ENCODE measurements at places on chromosomes 3 and 15.

DNA sequence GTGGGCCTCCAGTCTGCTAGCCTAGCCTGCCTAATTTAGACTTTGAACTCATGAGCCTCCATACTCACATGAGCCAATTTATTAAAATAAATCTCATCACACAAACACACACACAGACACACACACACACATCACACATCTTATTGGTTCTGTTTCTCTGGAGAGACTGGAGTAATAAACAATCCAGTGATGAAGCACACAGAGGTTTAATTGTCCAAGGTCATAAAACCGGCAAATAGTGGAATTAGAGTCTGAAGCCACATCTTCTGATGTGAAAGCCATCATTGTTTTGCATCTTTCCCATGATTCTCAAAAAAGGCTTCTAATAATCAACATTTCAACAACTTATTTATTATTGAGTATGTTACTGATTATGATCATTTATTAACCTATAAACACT, 249.4 kb upstream of the KCNH8 start:
- DNase-seq = no peak

GRCh38 chr3:33957176-33957575, 158.7 kb downstream of the PDCD6IP start:
- no peak for DNase-seq

DNA sequence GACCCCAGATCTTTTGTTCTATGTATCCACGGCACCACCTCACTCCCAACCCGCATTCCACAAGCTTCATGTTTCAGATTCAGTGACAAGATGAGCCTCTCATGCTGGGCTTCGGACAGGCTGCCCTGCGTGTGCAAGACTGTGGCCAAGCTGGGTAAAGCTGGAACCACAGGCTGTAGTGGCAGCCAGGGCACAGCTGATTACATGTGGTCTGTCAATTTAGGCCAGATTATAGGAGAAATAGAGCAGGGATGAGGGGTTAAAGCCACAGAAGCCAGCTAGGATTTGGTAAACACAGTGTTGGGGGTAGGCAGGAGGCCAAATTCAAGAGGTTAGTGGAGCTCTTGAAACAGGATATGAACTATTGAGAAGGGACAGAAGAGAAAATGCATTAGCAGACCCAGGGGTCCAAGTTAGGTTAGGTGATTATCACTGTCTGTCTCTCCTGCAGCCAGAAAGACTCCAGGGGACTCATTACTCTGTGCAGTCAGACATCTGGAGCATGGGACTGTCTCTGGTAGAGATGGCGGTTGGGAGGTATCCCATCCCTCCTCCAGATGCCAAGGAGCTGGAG, 12.9 kb downstream of the SNAPC5 start:
- no peak for DNase-seq

DNA sequence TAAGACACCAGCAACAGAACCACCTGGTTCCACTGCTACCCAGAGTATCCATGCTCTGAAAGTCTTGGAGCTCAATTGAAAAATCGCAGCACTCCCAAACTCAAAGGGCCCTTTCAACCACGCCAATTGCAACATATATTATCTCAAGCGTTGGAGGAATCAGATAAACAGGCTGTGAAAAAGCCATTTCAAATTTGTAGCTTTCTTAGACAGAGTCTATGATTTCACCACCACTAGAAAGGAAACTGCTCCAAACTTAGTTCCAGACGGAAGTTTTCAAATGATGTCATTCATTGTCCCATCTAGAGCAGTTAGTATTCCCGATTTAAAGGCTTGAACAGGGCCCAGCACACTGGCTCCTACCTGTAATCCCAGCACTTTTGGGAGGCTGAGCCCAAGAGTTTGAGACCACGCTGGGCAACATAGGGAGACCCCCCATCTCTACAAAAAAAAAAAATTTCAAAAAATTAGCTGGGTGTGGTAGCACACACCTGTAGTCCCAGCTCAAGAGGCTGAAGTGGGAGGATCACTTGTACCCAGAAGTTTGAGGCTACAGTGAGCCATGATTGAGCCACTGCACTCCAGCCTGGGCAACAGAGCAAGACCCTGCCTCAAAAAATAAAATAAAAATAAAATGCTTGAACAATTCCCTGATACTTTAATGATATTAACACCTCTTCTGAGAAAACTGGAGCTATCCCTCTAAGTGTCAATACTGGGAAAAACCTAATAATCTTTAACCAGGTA, 16.8 kb downstream of the TNIK start:
- DNase-seq = no peak

DNA sequence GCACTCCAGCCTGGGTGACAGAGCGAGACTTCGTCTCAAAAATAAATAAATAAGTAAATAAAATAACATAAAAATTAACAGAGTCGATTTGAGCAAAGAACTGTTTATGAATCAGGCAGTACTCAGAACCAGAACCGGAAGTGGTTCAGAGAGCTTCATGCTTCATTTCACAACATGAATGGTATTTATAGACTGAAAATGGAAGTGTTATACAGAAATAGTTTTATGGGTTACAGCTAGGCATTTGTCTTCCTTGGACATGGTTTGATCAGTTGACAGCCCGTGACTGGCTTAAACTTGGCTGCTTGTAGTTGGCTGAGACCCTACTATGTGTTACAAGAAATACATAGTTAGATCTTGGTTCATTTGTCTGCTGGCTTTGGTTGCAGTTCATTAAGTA, 216.0 kb upstream of the MCTP2 start:
- DNase-seq = no peak

- no peak for DNase-seq
Measured at GRCh38 chr3:42826141-42826540, 16.9 kb downstream of the ACKR2 start.

DNA sequence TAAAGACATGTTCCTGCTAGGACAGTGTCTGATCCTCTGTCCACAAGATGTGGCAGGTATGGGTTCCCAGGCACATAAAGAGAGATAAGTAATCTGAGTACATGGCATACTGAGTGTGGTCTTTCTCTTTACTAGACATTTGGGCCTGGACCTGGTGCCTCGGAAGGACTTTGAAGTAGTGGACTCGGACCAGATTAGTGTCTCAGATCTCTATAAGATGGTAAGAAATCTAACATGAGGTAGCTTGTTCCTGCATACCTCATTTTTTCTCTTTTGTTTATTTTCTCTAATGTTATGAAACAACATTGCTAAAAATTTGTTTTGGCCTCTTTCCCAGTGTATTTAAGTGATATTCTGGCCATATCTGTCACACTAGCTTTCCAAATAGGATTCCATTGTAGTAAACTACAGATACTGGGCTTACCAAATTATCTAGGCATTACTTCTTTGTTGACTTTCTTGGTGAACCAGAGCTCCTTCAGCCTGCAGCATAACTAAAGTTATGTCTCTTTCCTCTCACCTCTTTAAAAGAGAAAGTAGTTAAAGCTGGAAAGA, 309.8 kb upstream of the MANF start:
- no peak for DNase-seq

DNA sequence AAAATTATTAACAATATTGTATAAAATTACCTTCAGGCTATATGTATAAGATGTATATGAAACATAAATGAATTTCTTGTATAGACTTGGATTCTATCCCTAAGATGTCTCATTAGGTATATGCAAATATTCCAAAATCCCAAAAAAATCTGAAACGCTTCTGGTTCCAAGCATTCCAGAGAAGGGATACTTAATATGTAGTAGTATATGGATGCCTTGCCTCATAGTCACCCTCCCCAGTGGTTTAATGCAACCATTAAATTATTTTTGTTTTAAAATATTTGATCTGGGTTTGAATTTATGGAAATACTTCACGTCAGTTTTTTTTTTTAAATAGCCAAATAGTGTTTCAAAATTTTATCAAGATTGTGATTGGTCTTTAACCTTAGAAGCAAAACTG, 27.2 kb downstream of the PLCL2 start:
- no peak for DNase-seq

DNA sequence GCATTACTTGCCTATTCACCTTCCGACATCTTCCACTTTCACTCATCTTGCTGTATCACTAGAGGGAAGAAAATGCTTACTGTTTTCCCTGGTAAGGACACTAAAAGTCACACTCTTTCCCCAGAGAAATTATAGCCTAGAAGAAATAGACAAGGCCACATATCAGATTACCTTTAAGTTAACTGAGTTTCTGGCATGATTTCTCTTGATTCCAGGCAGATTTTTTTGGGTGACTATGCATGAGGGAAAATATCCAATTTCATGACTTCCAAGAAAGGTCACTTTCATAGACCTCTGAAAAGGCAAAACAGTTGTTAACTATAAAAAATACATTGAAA, 30.3 kb downstream of the TCF12 start:
- no peak for DNase-seq

GRCh38 chr3:49492969-49493368, 22.9 kb downstream of the DAG1 start:
- no peak for DNase-seq

GRCh38 chr3:165544432-165544831, 292.8 kb downstream of the BCHE start:
- no peak for DNase-seq

DNA sequence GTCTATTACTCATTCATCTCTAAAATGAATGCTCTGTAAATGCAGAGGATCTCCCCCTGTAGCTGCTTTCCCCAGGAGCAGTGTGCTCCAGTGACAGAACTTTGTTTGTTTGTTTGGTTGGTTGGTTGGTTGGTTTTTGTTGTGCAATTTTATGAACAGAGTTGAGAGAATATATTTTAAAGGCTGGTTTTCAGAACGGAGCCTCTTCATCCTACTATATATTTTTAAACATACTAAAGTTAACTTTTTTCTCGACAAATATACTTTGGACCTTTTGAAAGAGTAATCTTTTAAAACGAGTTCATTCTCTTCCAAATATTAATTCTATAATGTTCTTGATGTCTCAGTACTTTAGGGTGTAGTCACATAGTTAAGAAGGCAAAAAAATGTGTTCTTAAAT, 20.2 kb downstream of the RYR3 start:
- DNase-seq = no peak

DNA sequence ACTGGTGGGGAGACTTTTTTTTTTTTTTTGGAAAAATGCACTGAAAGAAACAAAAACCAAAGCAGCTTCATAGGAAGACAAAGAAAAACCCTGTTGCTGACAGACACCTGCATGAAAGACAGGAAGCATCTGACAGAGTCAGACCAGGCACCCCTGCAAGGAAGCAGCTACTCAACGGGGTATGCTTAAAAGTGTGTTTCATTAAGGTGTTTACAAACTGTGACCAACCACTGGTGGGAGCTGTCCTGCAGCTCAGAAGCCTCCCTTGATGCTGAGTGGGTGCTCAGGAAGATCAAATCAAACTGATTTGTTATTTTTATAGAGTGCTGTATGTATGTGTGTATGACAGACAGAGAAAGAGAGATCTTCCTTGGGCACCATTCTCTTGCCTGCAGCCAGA, 34.7 kb upstream of the AGBL1 start:
- DNase-seq = no peak

GRCh38 chr3:156898296-156898880, 72.2 kb downstream of the LEKR1 start:
- DNase-seq = no peak

DNA sequence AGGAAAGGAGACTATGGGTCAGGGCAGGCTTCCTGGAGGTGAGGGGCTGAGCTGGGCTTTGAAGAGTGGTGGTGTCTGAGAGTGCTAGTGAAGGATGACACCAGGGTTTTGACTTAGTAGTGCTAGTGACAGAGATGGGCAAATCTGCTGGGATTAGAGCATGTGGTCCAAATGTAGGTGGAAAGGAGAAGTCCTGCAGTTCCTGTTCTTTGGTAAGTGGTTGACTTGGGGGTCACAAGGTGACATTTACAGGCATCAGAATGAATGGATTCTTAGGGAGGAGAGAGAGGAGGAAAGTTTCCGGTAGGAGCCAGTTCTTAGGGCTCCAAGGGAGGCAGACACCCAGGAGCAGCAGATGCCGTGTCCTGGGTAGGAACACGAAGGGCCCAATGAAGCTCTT, 796 bp upstream of the DOCK3 start:
- DNase-seq = no peak

GRCh38 chr15:98164571-98164970, 204.1 kb downstream of the ARRDC4 start:
- no peak for DNase-seq

DNA sequence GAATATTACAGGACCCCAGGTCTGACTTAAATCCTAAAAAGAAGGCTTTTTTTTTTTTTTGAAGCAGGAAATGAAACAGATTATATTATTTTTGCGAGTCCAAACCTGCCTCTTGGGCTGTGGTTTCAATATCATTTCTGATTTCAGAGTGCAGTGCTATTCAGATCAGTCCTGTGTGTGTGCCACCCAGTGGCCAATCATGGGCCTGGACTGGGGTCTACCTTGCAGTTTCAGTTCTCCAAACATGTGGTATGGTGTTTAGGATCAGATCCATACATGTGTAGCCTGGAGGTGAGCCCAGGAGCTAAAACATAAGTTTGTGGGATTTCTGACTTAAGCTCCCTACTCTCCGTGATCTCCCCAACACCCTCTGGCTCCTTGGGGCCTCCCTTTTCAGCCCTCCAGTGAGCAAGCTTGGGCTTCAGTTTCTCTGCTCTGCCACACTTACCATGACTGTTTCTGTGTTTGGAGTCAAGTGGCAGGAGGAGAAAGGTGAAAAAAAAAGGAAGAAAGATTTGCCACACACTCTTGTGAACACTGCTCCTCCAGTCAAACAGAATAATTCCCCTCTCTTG, 12.1 kb upstream of the THSD4 start:
- no peak for DNase-seq

DNA sequence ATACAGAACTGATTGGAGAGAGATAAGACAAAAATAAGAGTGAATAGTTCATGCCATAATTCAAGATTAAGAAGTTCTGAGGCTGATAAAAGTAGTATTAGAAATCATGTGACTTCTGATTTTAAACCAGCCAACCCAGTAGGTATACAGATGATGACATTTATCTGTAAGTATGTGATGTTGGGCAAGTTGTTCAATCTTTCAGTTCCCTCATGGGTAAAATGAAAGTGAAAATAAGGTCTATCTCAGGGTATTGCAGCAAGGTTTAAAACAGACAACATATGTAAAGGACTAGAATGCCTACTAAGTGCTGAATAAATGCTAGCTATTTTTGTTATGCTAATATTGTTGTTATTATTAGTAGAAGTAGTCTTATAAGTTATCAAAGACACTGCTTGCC, 1055.7 kb downstream of the NAALADL2 start:
- no peak for DNase-seq

DNA sequence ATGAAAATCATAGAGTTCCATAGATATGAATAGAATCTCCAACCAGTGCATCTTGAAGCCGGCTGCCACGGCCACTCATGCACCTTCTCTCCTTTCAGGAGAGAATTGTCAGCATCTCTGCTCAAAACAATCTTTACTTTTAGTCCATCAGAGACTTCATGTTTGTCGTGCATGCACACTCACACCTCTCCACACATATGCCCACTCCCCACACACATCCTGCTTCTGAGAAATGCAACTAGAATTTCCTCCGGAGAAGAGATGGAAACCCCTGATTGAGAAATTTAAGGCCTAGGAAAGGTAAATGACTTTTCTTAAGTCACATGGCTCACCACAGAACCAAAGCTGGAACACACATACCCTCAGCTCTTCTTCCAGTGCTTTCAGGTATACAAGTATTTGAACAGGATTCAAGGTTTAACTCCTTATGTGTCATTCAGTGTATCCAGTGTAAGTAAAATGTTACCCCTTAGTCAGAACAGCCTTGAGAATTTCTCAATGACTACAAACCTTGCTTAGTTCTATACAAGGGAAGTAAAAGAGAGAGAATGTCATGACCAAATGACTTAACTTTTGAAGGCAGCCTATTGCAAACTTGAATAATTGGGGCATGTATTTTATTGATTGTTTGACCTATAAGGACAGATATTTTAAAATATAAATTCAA, 69.1 kb upstream of the TSEN2 start:
- no peak for DNase-seq

Measured in stimulated activated CD4-positive, alpha-beta T cell treated with anti-CD3 and anti-CD28 coated beads, Interleukin-15, amount 100 ng/mL, for 48 hours (primary cell).